Left lobe of liver (tissue), 2 donors: ENCODE measurements at places on chromosomes 7 and 10.
A peak's percentile ranks its signal among the peaks of the same experiment; 100 is the strongest.

GRCh38 chr7:34752929-34753328 is 94.9 kb downstream of the NPSR1 start:
- DNase-seq, result no peak

- DNase-seq, result no peak
Observed at GRCh38 chr10:121822180-121822579, 105.7 kb downstream of the ATE1 start.

- no peak for DNase-seq
Observed at GRCh38 chr7:94050046-94050445, 45.9 kb upstream of the BET1 start.

DNA sequence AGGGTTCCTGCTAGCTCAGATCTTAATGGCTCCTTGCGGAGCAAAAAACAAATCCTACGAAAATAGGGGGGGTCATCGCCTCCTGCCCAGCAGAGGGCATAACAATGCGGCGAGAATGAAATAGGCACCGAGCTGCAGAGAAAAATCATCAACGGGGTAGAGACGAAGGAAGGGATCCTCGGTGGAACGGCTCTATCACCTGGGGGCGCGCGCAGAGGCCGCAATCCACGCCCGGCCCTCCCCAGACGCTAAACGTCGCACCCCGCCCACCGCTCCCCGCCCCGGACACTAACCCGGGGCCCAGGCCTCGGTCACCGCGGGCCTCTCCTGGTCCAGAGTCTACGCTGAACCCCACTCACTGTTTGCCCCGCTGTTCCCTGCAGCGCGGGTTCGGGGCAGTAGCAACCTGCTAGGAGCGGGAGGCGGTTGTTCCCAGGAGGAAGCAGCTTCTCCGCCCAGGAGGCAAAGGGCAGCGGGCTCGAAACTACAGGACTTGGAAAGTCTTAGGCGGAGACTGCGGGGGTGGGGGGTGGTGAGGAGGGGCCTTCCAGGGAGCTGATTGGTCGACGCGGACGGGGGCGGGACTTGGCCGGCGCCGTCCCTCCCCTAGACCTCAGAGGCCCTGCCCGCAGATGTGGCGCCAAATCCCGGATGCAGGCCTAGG is at the start of gene TCAF1:
Gene TCAF1, minus strand, starts transcription at position 509 of the 664 bp plus-strand sequence. CDS start 25,568 bp downstream, outside the sequence.
- DNase-seq, result peak; percentile 97

DNA sequence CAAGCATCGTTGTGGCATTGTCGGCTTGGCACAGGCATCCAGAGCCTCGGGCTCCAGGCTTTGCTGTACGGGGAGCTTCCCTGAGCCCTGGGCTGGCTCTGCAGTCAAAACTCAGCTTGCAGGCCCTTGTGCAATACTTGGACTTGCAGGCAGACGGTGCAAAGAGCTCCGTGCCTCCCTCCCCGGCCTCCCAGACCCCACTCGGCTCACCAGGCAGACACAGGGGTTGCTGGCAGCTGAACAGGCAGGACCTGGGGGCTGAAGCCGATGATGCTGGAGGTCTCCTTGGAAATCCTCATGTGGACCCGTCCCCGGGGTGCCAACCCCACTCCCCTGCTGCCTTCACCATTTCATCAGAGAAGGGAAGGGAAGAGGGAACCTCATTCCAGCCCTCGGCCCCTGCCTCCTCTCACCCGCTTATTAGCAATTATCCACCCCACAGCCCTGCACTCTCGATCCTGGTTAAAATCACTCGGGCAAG is 59.6 kb upstream of the GNA12 start:
- DNase-seq, result peak; percentile 47
